ENCODE measurements at places on chromosomes 5 and 9.

DNA sequence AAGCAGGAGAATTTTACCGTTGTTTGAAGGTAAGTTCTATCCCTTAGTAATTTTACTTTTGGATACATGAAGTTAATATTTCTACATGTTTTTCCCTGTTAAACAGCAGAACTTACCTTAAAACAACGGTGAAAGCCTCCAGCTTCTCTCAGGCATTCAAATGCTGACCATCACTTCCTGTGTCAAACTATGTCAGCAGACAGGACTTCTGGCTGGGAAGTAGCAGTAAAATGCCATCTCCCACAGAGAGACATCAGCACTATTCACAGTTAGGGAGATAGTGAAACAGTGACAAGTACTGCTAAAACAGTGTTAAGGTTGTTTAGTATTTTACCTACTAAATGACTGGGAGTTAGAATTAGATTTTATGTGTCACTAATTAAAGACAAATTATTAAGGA lies 34.2 kb upstream of the GOLGA1 start:
- no peak for DNase-seq

- no peak for DNase-seq
Measured at GRCh38 chr9:122572456-122572855, 10.7 kb downstream of the OR1L8 start.

- no peak for DNase-seq
Measured at GRCh38 chr9:10701906-10702305, 89.1 kb upstream of the PTPRD start.

GRCh38 chr5:132871459-132872284 lies 1.8 kb upstream of the LEAP2 start:
- no peak for DNase-seq

- no peak for DNase-seq
Measured at GRCh38 chr5:90174236-90174635, 235.3 kb downstream of the CETN3 start.

GRCh38 chr5:174520420-174521396 lies 203.7 kb upstream of the MSX2 start:
- DNase-seq, result no peak
